D721Med (cell line): ENCODE measurements at places on chromosomes 4 and X.

DNA sequence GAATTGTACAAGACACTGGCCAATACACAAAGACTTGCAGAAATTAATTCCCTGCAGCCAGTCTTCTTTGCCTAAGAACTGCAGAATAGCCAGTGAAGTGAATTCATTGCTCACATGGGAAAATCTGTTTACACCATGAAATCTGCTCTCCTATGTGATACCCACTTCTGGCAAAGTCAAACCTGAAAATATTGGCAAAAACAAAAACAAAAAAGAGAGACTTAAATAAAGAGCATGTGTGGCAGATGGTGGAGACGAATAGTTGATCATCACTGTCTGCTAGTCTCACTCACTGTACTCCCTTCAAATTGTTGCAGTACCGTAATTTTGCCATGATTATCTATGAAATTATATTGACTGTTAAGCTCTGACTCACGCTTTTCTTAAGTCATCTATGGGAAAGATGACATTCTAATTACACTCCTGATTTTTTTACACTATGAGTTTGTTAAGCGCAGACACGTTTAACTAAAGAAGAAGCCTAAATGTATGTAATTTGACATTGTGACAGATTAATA is 406.8 kb downstream of the PCDH7 start:
- no peak for DNase-seq

- DNase-seq, result no peak
Measured at GRCh38 chr4:70768301-70768948, 46.7 kb downstream of the RUFY3 start.

- no peak for DNase-seq
Measured at GRCh38 chr4:128703948-128704347, 105.6 kb upstream of the JADE1 start.

DNA sequence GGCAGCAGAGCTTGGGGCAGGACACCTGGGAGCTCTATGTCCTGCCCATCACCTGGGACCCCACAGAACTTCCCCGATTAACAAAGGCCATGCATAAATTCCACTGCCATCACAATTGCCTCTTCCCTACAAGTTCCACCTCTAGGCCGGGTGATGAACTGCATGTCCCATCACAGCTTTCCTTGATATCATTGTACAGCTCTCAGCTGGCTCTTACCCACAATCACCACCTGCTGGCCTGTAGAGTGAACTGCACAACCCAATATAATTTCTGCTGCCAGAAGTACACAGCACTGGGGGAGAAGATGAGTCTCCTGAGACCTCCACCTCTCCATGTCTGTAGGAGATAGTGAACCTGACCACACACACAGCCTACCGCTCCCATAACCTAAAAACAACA is 285.0 kb upstream of the AADAT start:
- DNase-seq, result no peak

DNA sequence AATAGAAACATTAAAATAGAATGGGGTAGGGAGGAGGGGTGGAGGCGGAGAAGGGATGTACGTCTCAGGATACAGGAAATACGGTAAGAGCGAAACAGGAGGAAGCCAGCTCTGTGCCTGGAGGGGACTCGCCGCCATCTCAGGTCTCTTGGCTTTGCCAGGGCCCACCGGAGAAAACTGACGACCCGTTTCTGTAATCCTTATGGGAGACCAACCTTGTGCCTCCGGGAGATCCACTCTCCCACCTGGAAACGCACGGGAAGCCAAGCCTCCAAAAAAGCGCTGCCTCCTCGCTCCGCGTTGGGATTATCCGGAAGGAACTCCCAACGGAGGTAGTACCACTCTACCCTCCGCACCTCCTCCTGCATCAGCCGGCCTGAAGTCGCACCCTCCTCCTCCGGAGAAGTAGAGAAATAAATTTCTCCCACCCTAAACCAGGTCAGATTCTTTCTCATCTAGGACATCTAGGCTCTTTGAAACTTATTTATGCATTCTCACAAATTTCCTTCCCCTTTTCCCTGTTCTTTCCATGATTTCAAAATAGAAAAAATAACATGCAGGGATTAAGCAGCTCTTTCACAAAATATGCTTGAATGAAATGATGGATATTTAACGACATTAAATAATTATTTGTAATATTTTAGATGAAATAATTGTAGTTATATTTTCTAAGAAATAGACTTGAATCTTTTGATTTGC is at the start of gene NBDY:
Gene NBDY, plus strand, starts transcription at position 92 of the 699 bp plus-strand sequence. Its CDS starts 111 bp downstream, at position 203.
- no peak for DNase-seq

DNA sequence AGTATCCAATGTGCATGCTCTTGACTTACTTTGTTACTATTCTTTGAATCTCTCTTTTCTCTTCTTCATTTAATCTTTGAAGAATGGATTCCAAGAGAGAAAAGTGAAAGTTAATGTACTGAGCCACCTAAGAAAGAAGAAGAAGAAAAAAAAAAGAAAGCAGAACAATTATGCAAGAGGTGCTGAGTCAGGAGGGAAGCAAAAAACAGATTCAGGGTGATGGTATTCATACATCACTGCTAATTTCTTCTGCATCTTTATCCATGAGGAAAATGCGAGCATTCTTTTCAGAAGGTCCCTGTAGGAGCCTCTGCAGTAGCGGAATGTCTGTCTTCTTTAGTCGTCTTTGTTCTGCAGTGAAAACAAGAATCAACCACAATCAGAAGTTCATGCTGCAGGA is 43.9 kb downstream of the RASSF6 start:
- no peak for DNase-seq

DNA sequence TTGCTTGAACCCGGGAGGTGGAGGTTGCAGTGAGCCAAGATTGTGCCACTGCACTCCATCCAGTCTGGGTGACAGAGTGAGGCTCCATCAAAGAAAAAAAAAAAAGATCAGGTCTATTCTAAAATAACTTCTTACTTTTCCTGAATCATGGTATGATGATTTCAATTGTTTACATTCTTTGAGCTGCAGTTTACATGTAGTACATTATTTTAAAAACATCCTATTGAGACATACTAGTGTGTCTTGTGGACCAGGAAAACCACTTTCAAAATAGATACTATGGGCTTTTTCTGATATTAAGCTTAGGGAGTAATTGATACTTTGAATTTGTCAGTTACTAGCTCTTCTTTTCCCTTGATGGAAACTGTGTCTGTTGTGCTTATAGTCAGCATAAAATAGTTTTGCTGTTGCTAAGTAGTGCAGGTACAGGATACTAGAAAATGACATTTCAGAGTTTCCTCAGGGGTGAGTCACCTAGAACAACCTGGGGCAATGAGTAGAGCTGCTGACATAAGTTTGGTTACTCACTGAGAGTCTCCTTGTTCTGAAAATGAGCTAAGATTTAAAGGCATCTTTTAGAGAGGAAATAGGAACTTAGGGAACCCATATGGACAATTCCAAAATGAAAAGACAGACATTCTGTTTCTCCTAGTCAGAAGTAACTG is 53.2 kb upstream of the C4orf54 start:
- no peak for DNase-seq

GRCh38 chr4:113838460-113838859 is 76.9 kb upstream of the CAMK2D start:
- DNase-seq, result no peak

DNA sequence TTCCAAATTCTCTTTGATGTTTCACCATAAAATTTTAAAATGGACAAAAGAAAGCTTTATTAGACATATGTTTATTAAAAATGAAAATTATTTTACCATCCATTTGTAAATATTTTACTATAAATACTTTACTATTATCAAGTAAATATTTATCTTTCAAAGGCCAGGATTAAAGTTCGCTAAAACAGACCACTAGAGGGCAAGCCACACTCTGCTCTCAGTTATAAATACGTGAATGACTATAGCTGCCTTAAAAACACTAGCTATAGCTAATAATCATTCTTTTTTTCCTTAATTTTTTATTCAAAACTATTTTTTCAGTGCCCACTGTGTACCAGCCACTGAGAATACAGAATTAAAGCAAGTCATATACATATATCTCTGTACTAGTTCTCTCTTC is 38.6 kb downstream of the UNC5C start:
- DNase-seq, result no peak

GRCh38 chr4:76306882-76307659 is 538 bp downstream of the STBD1 start:
- DNase-seq, result no peak

DNA sequence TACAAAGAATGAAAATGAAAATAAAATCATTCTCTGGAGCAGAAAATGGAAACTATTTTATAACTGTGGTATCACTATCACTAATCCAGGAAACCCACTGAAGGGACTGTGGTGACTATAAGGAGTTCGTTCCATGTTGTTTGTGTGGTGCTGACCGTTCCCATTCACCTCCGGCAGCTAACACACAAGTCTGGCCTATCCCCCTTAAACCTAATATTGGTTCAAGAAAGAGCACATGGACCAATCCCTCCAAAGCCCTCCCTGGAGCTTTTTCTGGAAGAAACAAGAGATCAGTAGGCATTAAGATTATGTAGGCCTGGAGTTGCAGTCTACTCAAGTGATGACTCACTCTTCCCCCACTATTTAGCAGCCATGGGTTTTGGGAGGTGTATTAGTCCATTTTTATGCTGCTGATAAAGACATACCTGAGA is 25.9 kb upstream of the FAM241A start:
- no peak for DNase-seq

DNA sequence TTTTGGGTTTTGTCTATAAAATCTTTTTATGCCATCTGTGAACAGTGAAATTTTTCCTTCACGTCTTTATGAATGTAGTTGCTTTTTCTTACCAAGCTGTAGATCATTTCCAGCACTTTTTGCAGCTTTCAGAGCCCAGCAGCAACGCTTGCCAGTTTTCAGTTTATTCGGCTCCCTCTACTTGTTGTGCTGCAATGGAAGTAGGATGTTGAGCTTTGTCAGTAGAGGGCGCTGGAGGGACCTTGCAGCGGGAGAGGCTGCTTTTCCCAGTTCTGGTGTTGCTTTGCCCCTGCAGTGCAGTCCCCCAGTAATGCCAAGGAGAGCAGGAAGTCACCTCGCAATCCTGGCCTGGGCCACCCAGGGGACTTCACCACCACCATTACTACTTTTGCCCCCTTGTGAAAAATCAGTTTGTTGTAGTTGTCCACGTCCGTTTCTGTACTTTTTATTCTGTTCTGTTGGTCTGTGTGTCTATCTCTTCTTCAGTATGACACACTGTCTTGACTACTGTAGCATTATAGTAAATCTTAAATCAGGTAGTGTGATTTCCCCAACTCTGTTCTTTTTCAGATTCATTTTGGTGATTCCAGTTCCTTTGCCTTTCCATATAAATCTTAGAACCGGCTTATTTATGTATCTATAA is 21.8 kb downstream of the CMC4 start:
- DNase-seq, result no peak

- no peak for DNase-seq
Measured at GRCh38 chr4:3760841-3761240, 5.3 kb upstream of the ADRA2C start.

DNA sequence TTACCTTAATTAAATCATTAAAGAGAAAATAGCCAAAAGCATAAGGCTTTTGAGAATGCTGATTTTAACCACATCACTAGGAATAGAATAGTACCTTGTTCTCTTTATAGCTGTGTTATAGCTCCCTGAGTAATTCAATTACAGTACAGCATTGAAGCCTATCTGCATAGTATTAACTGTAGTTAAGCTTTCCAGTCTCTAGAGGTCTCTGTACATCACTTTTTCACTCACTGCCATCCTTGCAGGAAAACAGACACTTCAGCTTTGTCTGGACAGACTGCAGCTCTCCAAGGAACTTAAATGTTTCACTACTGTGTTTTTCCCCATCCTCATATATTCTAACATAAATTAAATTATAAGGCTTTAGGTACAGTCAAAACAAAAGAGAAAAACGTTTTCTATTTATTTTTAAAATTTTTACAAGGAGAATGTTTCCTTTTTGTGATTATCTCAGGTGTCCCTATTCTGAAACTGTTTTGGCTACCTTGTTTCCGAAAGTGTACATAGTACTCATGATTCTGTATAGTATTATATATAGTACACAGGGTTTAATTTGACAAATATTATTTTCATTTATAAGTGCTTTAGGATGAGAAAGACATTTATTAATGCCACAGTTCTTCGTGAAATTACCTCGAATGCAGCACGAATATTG is 407.9 kb downstream of the PCDH18 start:
- DNase-seq, result no peak

- no peak for DNase-seq
Measured at GRCh38 chrX:133951098-133951497, 34.3 kb downstream of the GPC3 start.

DNA sequence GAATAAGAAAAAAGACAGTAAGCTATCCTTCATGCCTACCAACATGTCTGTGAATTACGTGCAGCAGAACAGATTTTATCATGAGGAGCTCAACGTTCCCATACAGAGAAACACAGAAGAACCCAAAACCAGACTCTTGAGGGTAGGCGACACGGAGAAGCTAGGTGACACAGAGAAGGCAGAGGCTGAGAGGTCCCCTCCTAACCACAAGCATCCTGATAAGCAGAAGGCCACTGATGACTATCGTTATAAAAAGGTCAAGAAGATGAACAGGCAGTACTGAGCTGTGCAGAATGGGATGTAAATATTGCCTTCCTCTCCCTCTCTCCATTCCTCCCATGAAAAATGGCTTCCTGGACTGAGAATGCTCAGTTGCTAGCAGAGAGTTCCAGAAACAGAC is 350.2 kb upstream of the BOD1L1 start:
- DNase-seq, result no peak

DNA sequence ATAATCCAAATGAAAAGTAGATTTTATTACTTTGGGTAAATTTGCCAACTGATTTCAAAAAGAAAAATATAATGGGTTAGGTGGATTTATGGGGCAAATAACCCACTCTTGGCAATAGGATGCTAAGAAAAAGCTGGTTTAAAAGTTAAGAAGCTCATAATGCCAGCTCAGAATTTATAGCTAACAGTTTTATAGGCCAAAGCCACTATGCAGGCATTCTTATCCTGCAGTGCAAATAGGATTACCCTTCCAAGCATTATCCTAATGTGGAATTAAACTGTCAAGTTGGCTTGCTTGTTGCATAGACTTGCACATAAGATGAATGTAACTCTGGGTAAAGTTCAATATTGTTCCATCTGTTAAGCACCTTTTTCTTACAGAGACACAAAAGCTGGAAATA is 703.0 kb downstream of the PCDH18 start:
- DNase-seq, result no peak

GRCh38 chrX:24774650-24775049 is 80.9 kb downstream of the POLA1 start:
- DNase-seq, result no peak

DNA sequence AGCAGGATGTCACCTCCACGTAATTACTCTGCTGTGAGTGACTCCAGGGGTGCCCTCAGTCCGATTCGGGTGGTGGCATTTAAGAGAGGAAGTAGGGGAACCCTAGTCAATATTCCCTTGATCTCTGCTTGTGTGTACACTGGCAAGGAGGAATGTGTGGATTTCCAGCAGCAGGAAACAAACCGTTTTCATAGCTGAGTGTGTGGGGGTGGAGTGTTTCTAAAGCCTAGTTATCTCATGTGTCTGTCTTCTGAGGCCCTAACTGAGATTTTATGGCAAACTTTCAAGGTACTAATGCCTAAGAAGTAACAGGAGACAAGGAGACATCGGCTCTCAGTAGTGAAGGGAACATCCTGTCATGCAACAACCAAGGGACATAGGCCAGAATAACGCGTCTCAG is 6.6 kb upstream of the CLDN24 start:
- no peak for DNase-seq

GRCh38 chr4:1978741-1979476 is 29.9 kb downstream of the NELFA start:
- no peak for DNase-seq
